ENCODE measurements at places on chromosomes 6 and 20.

DNA sequence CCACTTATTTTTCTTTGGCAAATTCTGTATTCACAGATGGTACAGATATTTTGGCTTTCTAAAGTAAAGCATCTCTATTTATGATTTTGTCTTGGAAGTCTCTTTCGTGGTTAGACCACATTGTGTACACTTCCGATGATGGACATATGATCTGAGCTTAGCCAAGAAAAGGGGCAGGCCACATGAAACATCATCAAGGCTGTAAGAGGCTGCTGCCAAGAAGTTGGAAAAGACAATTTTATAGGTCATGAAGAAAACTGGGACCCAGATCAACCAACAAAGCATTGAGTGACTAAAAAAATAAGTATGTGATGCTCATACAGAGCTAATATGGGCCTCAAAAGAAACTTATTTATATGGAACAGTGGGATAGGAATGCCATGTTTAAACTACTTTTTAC, 266.4 kb downstream of the HAO1 start:
- DNase-seq: no peak

- no peak for DNase-seq
Measured at GRCh38 chr20:57714409-57715267, 4.8 kb upstream of the PMEPA1 start.

DNA sequence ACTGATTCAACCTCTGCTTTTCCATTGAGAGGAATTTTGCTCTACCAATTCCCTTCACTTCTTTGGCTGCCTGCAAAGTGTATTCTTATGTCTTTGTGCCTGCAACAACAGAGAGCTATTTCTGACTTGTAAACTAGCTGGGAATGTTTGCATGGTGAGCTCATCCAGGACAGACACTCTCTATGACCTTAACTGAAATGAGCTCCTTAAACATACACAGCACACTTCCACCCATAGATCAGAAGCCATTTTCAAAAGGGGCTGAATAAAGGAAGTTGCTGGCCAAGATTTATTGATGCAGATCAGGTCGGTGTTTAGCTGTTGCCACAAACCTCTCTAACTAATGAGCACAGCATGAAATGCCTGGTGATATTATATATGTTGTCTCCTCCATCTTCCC, 377.7 kb downstream of the BTBD9 start:
- DNase-seq: peak; percentile 85

DNA sequence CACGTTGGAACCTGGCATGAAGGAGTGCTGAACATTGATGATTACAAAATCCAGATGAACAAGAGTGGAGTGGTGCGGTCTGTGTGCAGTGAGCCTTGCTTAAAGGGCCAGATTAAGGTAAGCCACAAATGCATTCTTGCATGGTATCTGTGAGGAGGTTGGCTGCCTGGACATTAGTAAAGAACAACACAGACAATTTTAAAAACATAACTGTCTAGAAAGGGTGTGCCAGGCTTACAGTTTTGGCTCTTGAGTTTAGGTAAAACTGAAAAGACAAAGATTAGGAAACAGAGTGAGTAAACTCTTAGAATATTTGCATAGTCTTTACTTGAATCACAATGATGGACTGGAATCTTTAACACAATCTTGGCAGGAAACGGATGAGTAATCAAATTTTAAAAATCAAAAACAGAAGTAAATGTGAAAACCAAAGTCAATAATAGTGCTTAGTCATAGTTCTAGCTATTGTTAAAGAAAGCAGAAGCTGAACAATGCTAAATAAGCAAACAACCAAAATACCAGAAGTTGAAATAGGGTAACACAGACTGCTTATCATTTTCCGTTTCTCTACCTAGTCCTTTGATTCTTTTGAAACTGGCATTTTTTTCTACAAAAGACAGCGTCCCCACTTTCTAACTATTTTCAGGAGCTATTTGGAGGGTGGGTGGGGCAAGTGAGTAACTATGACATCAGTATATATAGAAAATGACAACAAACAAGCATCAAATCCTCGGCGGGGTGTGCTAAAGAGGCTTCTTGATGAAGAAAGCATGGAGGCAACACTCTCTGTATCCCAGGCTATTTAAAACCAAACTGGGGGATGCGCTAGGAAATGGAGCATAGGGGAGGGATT, 185.8 kb upstream of the RAB32 start:
- peak; percentile 95 for DNase-seq

DNA sequence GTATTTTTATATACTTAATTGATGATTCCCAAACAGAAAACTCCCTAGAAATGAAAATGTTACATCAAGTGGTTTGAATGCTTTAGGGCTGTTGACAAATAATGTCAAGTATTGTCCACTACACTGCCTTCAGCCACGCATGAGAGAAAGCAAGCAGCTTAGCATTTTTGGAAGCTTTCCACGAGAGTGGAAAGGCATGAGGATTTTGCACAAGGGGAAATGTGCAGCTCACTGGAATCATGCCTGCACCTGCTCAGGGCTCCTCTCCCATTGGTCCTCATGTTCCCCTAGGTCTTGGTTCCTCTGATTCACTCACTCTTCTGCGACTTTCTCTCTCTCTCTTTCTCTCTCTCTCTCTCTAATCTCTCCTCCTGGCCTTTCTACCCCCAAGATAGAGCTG, 439.5 kb upstream of the CDH4 start:
- DNase-seq: no peak

- no peak for DNase-seq
Measured at GRCh38 chr6:51292659-51293058, 474.0 kb downstream of the TFAP2B start.
